ENCODE measurements at places on chromosomes 2 and 18. TPM values are rescaled to one million over a fixed set of nuclear protein-coding genes. Genes with fewer than 3 reads are reported as not detected.

DNA sequence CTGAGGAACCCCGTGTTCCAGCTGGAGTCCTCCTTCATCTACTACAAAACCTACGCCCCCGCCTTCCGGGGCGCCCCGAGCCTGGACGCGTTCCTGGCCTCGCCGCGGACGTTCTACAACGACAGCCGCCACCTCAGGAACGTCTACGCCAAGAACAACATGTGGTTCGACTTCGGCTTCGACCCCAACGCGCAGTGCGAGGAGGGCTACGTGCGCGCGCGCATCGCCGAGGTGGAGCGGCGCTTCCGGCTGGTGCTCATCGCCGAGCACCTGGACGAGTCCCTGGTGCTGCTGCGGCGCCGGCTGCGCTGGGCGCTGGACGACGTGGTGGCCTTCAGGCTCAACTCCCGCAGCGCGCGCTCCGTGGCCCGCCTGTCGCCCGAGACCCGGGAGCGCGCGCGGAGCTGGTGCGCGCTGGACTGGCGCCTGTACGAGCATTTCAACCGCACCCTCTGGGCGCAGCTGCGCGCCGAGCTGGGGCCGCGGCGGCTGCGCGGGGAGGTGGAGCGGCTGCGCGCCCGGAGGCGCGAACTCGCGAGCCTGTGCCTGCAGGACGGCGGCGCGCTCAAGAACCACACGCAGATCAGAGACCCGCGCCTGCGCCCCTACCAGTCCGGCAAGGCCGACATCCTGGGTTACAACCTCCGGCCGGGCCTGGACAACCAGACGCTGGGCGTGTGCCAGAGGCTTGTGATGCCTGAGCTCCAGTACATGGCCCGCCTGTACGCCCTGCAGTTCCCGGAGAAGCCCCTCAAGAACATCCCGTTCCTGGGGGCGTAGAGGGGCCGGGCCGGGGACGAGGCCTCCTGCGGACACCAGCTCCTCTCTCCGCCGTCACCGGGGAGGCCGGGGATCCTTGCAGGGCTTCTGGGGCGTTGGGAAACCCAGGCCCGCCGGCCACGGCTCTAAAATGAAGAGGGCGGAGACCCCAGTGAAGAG, 5.3 kb upstream of the NEU4 start:
- peak; percentile 50 for DNase-seq

DNA sequence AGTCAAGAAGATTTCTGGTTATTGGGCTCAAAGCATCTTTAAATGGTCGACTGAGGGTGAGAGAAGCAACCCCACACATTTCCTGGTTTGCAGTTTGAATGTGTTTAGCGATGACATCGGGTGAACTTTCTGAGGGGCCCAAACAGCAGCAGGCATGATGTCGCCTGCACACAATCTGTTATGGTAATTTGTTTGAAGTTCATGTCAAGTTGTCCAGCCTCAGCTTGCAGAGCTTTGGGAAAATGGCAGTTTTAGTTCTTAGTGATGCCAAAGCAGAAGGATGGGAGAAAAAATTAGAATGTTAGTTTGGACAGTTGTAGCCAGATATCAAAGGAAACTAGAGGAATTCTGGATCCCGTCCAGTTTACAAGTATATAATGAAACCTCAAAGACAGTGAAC, 284.6 kb downstream of the MBD5 start:
- no peak for DNase-seq

- no peak for DNase-seq
These were observed 35.4 kb downstream of the SLC8A1 start for GRCh38 chr2:40416486-40416885.

DNA sequence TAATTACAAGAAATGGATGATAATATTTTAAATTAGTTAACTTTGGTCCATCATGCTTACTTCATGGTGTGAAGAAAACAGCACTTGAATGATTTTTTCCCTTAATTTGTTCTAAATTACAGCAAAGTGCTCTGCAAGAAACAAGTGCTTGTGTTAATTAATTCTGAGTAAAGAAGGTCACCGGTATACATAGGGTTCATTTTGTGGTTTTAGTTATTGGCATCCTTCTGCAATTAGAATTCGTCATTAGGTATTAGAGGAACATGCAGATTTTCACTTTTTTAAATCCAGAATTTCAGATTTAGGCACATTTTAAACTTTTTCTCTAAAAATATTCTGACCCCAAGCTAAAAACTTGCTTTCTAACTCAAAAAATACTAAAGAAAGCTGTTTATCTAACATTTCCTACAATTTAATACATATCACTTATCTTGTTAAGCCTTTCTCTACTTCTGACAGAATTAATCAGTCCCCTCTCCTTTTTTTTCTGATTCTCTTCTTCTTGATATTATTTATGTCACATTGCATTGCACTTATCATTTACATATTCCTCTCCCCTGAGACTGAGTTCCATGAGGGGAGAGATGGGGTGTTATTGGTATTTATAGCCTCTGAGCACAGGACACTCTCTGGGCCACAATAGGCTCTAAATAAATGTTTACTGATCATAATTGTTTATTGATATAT, 129.2 kb downstream of the PLA2R1 start:
- no peak for DNase-seq

GRCh38 chr2:135093193-135093592, 41.1 kb downstream of the RAB3GAP1 start:
- DNase-seq: no peak

GRCh38 chr2:207531032-207531952, 1.5 kb downstream of the CREB1 start:
- no peak for DNase-seq

DNA sequence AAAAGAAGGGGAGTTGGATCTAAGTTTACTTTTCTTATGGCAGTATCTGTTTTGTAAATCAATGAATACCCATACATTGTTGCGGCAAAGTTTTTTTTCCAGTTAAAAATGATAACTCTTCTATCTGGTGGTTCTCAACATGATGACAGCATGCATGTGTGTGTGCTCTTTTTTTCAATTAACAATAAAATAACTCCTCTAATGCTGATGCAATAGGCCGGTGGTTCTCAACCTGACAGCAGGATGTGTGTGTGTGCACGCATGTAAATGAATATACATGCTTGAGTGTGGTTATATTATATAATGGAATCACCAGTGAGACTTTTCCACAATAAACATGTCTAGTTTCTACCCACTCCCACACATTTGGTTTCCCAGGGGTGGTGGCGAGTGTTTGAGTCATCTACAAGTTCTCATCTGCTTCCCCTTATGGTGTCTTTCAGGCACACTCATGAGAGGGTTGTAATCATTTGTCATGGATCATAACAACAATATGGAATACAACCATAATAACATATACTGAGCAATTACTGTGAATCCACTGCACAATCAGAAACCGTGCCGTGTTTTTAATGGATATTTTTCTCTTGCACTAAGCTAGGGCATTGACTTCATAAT, 31.2 kb downstream of the PARD3B start:
- DNase-seq: no peak

DNA sequence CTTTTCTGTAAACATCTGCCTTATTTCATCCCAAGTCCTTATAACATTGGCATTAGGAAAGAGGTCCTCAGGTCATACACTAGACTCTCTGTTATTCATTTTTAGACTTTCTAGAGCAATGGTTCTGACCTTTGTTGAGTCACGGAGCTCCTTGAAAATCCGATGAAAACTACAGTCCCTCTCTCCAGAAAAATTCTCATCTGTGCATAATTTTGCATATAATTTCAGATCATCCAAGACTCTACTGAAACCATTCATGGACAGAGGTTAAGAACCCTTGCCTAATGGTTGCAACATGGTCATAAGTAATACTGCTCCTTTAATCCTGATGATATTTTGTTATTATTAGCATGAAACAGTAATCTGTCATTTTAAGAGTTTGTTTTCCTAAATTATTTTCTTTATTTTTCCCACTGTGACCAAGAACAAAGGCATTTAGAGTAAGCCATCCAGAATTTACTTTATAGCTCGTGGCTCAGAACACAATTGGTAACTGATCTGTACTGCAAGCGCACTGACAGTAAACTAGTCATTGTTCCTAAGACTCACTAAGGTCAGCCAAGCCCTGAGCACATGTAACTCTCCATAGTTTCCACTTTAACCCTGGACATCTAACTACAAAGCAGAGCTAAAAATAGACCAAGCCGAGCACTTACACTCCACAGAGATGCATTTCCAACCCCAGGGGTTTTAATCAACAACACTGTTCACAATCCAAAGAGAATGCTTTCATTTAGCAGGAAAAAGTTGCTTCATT, 8.4 kb downstream of the MYOM1 start:
- no peak for DNase-seq

- no peak for DNase-seq
These were observed 135.8 kb downstream of the METTL8 start for GRCh38 chr2:171297956-171298355.

GRCh38 chr2:159066541-159067156, 98.2 kb downstream of the TANC1 start:
- no peak for DNase-seq

GRCh38 chr2:177093371-177093770, 119.2 kb upstream of the HNRNPA3 start:
- DNase-seq: no peak

DNA sequence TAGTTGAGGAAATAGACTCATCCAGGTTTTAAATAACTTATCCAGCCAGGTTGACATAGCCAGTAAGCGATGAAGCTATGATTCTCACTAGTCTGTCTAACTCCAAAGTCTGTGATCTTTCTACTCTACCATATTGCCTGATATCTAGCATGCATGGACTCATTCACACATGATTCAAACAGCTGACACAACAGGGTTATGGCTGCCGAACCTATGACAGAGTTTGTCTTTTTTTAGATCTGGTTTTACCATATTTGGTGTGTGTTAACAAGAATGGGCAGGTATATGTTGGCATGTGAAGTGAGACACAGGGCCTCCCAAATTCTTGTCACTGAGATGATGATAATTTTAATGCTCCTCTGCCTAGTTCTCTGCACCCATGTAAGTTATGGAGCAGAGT, 210.6 kb downstream of the BABAM2 start:
- DNase-seq: no peak

DNA sequence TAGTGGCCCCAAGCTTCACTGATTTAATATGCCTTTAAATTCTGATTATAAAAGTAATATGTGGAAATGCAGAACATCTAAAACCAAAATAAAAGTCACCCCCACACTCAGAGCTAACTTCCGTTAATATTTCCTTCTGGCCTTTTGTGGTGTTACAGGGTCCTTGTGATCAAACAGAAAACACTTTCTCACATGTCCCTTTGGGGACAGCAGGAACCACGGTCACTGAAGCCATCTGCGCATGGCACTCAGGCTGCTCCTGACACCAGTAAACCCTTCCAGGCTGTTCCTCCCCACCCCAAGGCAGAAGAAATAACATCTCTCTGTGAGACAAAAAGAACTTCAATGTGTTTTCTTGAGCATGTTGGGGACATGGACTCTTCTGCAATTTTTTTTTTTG, 25.1 kb upstream of the GPR17 start:
- no peak for DNase-seq

GRCh38 chr2:137357634-137358033, 592.3 kb downstream of the THSD7B start:
- no peak for DNase-seq

DNA sequence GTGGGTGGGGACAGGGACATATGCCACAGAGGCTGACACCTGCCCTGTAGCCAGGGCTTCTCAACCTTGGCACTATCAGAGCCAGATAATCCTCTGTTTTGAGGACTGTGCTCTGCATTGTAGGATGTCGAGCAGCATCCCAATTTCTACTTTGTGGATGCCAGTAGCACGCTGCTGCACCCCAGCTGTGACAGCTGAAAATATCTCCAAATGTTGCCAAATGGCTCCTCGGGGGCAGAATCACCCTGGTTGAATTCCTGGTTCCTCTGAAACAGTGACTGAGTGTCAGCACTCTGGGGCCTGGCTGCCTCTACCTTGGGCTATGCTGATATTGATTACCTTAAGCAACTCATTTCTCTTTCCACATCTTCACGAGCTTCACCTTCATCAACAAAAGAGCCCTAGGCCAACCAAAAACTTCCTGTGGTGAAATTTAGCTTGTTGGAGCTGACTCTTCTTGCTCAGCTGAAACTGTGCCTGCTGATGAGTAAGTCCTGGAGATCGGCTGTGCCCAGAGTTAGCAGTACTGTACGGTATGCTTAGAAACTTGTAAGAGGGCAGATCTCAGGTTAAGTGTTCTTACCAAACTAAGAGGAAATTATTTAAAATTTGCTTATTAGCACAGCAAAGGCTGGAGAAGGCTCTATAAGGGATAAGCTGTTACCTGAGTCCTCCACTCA, 138.1 kb downstream of the SEPTIN10 start:
- DNase-seq: no peak

DNA sequence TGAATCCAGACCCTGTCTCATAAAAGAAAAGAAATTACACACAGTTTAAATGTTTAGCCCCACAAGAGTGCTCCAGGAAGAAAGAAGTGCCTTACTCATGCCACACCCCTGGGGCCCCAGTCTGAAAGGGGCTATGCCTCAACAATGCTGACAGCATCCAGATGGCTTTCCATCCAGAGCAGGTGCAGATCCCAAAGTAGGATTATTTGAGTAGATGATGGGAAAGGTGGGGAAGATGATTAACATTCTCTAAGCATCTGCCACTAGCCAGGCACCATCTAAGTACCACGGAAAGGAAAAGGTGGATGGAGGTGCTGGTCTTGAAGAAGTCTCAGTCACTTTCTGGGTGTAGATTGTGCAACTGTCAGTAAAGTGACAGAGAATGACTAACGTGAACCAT, 16.3 kb downstream of the DPYSL5 start:
- no peak for DNase-seq

DNA sequence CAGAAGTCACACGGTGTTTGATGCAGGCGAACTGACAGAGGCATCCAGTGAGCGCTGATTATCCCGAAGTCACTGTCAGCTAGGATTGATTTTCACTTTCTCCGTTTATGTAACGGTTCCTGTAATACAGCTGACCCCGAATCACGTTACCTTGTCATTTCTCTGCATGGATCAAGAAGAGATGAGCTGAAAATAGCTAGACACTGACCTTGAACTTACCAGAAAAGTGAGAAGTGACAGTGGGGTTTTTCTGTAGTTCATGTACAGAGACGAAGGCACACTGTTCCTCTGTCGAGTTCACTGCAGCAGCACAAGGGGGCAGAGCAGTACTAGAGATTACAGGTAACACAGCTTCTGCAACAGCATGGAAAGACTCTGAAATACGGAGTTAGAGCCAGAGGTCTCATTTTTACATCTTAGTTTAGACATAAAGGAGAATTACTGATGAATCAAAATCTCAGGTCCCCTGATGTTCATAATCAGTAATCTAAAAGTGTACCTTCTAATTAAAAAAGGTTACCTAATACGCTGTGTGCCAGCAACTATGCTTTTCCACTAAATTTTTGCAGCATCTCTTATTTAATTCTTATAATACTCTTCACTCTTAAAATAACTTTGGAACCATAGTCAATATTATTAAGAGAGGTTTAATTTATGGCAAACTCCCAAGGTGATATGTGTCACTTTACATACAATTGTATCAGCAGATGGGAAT, 33.1 kb downstream of the ARHGAP15 start:
- peak; percentile 12 for DNase-seq

POTEF gene
- not detected for polyA plus RNA-seq

SLC25A12 gene
- 26.3 TPM for polyA plus RNA-seq

ERMN gene
- 0.18 TPM for polyA plus RNA-seq

TMEM37 gene
- polyA plus RNA-seq: 46.3 TPM

FBXO36 gene
- 5.6 TPM for polyA plus RNA-seq

DSG1 gene
- 0.04 TPM for polyA plus RNA-seq

MOGAT1 gene
- polyA plus RNA-seq: 0.05 TPM

SKOR2 gene
- not detected for polyA plus RNA-seq

NEU2 gene
- polyA plus RNA-seq: not detected

REG3A gene
- polyA plus RNA-seq: not detected

BOLL gene
- not detected for polyA plus RNA-seq

C1GALT1C1L gene
- polyA plus RNA-seq: 3.7 TPM

ITGA6 gene
- polyA plus RNA-seq: 125 TPM

KLHL14 gene
- 29.9 TPM for polyA plus RNA-seq

MEP1B gene
- 0.14 TPM for polyA plus RNA-seq

NEU4 gene
- 1.1 TPM for polyA plus RNA-seq

MGAT5 gene
- 51.9 TPM for polyA plus RNA-seq
